ENCODE measurements at places on chromosomes 6 and 20.

DNA sequence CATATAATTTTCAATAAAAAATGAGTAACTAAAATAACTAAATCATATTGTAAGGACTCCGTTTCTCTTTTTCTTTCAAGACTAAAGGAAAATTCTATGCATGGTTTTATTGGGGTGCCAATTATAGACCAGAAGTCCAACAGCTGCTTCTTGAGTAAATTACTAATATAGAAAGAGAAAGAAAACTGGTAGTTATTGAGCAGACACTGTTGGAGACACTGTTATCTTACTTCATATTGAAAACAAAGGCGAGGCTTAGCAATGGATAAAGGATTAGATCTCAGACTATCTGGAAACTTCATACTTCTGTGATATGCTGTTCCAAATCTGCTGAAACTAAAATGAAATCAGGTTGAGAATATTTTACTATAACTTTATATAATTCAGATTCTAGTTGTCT lies 169.6 kb upstream of the EYS start:
- no peak for DNase-seq

GRCh38 chr20:48789185-48789668 lies 38.6 kb downstream of the PREX1 start:
- DNase-seq, result no peak

GRCh38 chr6:142886431-142887170 lies 58.4 kb downstream of the HIVEP2 start:
- DNase-seq, result no peak

GRCh38 chr6:43074847-43075669 lies 1.1 kb upstream of the PTK7 start:
- DNase-seq, result no peak

- no peak for DNase-seq
These were observed 69.1 kb upstream of the BTN3A2 start for GRCh38 chr6:26295691-26296555.

DNA sequence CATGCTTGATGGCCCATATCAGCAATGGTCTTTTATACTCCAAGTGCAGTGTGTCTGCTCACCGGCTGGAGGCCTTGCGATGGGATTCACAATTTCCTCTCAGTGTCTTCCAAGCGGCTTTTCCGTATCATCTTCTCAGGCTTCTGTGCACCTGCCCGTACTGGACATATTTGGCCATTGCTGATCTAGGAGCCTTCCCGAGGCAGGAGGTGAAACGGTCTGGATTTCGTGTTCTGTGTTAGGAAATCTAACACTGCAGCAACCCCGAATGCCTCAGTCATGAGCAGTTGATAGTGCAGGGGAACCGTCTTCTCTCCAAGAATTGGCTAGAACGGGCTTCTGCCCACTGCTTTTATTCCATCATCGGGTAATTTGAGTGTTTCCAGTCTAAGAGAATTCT lies 60.5 kb downstream of the PPP1R14C start:
- no peak for DNase-seq

DNA sequence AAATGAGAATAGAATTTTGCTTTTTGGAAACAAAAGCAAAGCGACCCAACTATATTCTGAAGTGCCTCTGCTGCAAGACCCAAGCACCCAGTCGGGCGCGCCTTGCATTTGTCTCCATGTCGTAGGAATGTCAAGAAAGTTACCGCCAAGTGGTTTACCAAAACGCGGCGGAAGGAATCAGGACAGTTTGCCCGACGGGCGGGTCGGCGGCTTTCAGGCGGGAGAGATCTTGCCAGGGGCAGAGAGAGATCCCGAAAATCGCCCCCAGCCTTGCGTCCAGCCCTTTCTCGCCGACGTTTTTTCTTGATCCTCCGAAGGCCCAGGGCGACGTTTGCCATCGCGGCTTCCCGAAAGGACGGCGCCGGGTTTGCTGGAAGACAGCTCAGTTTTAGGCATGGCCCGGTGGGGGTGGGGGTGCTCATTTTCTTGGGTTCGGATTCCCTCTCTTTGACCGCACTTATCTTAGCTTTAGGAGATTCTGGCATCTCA lies 4.0 kb upstream of the LIN28B start:
- DNase-seq, result no peak

- DNase-seq, result no peak
These were observed 359.7 kb downstream of the ARHGAP18 start for GRCh38 chr6:129350278-129350677.

Measured in T-helper 17 cell (primary cell).